ENCODE measurements at places on chromosomes 4 and X.
A peak's percentile ranks its signal among the peaks of the same experiment; 100 is the strongest.

- no peak for DNase-seq
Observed at GRCh38 chr4:156294577-156294976, 340.9 kb upstream of the CTSO start.

DNA sequence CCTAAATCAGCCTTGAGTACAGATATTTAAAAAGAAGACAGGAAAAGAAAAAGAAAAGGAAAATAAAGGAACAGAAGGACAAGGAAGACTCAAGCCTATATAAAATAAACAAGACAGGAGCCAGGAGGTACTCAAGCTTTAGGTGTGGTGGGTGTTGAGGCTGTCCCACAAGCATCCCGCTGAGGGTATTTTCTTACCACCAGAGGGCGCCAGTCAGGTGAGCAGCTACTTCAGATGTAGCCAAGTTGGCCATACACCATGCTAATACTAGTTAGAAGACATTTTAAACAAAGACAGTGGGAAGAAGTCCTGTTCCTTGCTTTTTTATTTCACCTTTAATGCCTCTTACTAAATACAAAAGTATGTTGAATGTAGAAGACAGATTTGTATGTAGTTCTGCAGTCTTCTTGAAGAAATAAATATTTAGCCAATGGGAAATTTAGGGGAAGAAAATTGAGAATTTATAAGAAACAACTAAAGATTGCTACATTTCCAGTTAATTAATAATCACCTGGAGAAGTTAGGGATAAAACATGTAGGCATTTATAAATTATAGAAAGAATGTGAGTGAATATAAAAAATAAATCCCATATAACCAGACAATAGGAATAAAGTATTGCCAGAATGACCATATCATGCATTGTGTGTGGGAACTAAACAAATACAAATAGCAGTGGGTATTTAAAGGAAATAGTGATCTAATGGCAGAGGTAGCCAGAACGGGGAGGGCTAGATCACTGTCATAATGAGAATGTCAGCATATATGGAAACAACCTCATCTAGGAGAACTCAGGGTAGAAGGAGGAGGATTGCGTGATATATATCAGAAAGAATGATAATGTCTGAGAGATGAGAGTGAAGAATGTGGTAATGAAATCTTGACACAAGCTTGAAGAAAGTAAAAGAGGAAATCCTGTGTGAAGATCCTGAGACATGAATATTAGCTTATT, 71.0 kb downstream of the MTHFD2L start:
- peak; percentile 82 for DNase-seq

- DNase-seq, result no peak
Observed at GRCh38 chr4:3213106-3213425, 35.9 kb upstream of the MSANTD1 start.

DNA sequence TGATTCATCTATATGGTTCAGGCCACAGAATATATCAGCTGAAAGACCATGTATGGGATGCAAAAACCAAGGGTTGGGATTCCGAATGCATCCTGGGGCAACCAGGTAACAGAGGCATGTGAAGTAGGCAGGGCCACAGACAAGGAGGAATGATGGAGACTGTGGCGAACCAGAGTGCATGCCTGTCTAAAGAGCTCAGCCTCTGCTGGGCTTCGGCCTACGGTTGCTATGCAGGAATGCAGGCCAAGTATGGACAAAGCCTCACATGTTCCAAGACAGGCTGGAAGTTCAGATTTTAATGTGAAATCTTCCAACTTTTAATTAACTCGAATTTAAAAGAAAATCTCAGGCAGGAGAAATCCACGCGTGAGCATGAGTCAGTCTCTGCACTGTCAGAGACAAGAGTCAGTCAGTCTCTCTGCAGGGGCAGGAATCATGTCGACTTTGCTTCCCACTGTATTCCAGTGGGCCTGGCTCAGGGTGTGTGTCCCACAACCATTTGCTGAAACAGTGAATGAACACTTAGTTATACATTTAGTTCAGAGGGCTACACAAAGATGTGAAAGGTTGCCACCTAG, 344.4 kb downstream of the UNC5C start:
- no peak for DNase-seq

DNA sequence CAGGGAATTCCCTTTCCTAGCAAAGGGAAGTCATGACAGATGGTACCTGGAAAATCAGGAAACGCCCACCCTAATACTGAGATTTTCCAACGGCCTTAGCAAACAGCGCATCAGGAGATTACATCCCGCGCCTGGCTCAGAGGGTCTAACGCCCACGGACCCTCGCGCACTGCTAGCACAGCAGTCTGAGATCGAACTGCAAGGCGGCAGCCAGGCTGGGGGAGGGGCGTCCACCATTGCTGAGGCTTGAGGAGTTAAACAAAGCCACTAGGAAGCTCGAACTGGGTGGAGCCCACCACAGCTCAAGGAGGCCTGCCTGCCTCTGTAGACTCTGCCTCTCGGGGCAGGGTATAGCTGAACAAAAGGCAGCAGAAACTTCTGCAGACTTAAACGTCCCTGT, 507.7 kb downstream of the ZIC3 start:
- DNase-seq, result no peak

GRCh38 chr4:98663226-98664006, 5.0 kb upstream of the TSPAN5 start:
- DNase-seq, result peak; percentile 66

- DNase-seq, result no peak
Observed at GRCh38 chrX:47278691-47279090, 45.9 kb downstream of the USP11 start.

DNA sequence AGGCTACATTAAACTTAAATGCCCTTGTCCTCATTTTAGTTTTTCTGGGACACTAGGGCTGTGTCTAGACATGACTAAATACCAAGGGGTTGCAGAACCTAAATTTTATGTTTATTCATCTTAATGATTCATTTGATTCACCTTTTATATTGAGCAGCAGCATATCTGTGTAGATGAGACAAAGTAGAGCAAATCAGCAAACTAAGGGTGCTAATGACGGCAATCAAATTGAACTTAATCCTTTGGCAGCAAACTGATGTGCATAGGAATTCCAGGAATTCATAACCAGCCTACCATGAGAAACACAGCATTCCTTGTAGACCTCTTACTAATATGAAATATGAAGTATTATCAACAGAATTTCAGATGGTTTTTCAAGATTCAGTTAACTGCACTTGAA, 25.1 kb downstream of the EPHA5 start:
- no peak for DNase-seq

- no peak for DNase-seq
Observed at GRCh38 chrX:78555401-78555980, 103.6 kb downstream of the RTL3 start.

DNA sequence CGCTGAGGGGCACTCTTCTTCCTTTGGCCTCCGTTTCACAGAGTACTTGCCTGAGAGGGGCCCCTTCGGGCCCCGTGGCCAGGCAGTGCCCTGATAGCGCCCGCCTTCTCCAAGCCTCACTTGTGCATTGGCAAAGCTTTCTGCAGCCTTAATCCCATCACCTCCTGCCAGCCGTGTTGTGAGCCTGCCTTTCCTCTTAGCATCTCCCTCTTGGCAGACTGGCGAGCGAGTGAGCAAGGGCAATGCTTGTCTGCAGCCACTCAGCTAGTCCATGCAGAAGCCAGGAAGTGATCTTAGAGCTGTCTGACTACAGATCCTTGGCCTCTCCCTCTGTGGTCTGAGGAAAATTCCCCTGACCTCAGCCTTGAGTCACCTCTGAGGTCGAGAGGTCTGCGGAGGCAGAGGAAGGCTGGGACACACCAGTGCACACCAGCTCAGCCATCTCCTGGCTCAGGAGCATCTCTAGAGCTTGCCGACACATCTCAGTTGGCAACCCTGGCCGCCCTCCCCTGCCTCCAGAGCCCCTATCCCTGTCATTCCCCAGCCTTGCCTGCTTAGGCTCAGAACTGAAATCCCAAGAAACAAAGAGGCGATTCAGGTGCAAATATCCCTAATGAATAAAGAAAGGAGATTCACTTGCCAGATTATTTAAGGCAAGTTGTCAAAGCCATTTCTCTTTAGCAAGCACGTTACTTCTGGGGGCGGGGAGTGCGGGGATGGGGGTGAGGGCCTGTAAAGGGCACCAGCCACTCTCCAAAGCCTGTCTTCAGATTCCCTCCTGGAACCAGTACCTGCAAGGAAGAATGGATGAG, 143.5 kb upstream of the MAMLD1 start:
- no peak for DNase-seq

GRCh38 chr4:181418496-181418895, 824.7 kb upstream of the TENM3 start:
- DNase-seq, result no peak
